ENCODE measurements at places on chromosomes 13 and 19.
A peak's percentile ranks its signal among the peaks of the same experiment; 100 is the strongest.

DNA sequence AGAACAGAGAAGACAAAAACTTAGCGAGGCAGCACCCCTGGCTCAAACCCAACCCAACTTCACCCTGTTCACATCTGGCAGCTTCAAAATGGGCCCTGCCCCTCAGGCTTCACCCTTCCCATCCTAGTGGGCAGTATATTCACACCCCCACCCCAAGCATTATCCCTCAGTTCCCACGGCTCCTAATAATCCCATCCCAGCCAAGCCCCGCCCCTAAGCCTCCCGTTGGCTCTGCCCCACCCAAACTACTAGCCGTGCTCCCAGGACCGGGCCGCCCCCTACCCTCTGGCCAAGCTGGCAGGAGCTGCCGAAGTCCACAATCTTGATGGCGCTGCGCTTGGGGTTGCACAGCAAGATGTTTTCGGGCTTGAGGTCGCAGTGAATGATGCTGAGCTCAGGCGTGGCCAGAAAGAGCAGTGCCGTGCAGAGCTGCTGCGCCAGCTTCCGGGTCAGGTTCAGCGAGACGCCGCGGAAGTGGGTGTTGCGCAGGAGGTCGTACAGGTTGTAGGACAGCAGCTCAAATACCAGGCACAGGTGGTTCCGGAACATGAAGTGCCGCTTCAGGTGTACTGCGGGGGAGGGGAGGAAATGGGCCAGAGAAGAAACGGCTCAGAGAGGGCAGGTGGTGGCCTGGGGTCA lies 5.8 kb downstream of the DYRK1B start:
- no peak for DNase-seq

GRCh38 chr13:109366525-109366924 lies 419.9 kb downstream of the IRS2 start:
- no peak for DNase-seq

DNA sequence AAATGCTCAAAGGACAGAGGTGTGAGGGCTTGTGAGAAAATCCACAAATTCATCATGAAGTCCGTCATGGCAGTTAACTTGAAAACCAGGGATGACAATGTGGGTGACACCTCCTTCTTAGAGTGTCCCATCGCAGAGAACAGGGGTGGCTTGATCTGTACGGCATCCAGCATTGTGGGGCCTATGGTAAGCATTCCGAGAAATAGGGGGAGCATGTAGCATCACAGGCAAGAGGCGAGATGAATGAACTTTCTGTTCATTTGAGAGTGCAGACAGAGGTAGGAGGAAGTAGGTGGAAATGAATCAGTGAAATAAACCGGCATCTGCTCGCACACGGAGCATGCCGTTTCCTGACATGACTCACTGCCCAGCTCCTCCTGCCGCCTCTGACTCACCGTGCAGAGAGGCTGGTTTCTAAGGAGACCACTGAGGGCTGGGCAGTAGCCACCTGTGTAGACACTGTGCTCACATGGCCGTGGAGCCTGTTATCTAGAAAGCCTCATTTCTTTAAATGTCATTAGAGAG lies 339.0 kb downstream of the RFC3 start:
- DNase-seq: peak; percentile 92

DNA sequence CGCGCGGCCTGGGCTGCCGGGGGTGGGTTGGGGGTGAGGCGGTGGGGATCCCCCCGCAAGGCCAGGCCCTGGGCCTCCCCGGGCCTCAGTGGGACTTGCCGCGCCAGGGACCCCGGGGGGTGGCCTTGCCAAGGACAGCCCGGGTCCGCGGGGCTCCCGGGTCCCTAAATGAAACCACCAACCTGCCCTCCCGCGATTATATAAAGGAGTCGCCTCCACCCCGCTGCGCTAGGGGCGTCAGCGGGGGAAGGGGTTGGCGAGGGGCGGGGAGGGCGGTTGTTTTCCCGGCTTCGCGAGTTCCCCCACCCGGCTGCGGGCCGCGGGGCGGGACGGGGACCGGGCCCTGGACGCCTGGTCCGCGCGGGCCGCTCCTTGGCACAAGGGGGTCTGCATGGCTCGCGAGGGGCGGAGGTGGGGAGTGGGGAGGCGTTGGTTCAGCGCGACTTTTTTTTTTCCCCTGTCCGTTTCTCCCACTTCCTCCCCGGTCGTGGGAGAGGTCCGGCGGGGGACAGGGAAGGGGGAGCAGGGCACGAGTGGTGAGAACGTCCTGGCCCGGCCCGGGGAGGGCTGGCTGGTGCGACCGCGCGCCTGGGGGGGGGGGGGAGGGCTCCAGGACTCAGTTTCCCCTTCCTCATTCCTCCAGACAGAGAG lies 822 bp upstream of the ZBTB7A start:
- DNase-seq: no peak

- DNase-seq: no peak
Observed at GRCh38 chr19:46404055-46404752, 9.2 kb downstream of the CCDC8 start.

DNA sequence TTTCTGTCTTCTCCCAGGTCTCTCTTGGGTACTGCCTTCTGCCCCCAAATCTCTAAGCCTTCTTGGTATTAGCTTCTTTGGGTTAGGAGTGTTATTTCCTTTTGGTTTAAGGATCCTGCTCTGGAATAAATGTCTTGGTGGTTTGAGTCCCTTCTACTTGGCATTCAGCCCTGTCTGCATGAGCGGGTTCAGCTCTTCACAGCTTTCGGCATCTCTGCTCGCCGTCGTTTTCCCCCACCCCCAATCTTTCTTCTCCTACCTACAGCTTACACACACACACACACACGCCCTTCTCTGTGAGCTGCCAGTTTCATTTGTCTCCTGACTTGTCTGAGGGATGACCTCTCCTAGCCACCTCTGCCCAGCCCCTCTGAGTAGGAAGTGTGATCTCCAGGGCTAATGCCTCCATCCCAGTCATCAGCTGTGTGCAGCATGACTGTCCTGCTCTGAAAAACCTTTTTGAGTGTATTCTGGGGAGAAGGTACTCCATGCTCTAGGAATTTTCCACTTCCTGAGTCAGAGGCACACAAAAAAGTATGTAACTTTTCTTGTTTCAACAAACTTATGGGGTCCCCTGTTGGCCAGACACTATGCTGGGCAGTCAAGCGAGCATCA lies 4.7 kb downstream of the CNOT3 start:
- DNase-seq: no peak

DNA sequence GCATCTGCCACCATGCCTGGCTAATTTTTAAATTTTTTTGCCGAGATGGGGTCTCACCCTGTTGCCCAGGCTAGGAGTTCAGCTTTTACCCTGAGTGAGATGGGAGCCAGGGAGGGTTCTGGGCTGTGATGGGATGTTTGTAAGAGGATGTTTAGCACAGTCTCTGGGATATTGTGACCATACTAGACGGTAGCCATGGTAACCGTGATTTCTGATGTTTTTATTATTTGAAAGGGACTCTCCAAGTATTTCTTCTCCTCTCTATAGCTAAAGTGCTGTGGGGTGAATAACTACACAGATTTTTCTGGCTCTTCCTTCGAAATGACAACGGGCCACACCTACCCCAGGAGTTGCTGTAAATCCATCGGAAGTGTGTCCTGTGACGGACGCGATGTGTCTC lies 10.4 kb downstream of the TSPAN16 start:
- DNase-seq: no peak

- DNase-seq: peak; percentile 23
Observed at GRCh38 chr19:48926909-48927308, 6.6 kb upstream of the DHDH start.

- peak; percentile 35 for DNase-seq
Observed at GRCh38 chr13:106570299-106570852, 2.4 kb upstream of the ARGLU1 start.

DNA sequence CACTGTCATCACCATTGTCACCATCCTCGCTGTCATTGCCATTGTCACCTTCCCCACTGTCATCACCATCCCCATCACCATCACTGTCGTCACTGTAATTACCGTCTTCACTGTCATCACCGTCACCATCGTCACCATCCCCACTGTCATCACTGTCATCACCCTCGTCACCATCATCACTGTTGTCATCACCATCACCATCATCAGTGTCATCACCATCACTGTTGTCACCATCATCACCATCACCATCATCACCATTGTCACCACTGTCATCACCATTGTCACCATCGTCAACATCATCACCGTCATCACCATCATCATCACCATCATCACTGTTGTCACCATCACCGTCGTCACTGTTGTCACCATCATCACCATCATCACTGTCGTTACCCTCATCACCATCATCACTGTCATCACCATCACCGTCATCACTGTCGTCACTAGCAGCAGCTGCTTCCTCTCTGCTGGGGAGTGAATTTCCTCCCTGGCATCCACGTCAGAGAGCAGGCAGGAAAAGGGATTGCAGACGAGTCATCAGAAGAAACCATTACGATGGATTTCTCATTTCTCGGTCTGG lies 27.3 kb downstream of the TMEM255B start:
- DNase-seq: no peak

GRCh38 chr19:39494661-39495060 lies 4.1 kb upstream of the DLL3 start:
- no peak for DNase-seq

- no peak for DNase-seq
Observed at GRCh38 chr19:44313231-44313630, 8.4 kb upstream of the ZNF235 start.

DNA sequence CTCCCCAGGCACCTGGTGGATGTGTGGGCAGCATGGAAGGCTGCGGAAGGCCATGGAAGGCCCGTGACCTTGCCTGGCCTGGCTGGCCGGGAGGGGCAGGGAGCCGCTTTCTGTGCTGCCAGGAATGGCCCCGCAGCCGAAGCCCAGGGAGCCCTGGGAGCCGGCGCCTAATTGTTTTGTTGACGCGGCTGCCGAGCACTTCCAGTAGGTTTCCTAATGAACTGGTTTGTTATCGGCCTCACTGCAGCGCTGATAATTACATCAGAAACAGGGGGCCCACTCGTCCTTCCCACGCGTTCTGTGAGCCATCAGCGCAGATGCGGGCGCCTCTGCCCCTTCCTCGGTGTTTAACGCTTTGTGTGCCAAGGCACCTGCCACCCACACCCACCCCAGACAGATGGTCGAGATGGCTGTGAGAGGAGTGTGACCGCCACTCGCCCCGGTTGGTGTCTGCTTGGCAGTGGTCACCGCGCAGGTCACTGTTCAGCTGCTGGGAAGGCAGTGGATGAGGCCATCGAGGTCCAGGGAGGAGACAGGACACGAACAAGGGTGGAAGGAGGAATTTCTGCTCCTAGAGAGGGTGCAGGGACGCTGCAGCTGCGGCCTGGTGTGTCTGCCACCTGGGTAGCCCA lies 124.5 kb downstream of the KDM4B start:
- no peak for DNase-seq

DNA sequence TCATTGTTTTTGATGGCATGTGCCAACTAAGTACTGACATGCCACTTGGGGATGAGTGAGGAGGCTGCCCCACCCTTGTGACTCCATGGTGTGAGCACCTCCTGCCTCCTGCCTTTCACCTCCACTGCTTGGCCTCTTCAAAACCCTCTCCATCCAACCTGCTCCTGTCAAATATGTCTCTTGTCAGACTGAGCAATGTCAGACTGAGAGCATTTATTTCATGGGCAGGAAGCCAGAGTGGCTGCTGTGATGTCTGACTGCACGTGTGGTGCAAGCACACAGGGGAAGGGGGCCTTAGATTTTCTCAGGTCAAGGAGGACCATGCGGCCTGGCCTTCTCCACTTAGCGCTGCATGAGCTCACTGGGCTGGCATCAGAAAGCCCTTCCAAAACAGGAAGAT lies 68.3 kb downstream of the STARD13 start:
- DNase-seq: no peak

Measured in activated CD4-positive, alpha-beta T cell treated with anti-CD3 and anti-CD28 coated beads, Interleukin-2, amount 50 U/mL, for 16 hours (primary cell).